ENCODE measurements at places on chromosomes 6 and 20. TPM values are rescaled to one million over a fixed set of nuclear protein-coding genes. Genes with fewer than 3 reads are reported as not detected.

The GSTA3 gene
- not detected for total RNA-seq

The GPR6 gene
- total RNA-seq: not detected

The SLC16A10 gene
- 4.2 TPM for total RNA-seq

The TDP2 gene
- 45.9 TPM for total RNA-seq

The EYS gene
- not detected for total RNA-seq

The C20orf202 gene
- 0.12 TPM for total RNA-seq

The SPATA2 gene
- total RNA-seq: 8.8 TPM

The CST4 gene
- not detected for total RNA-seq

The OVOL2 gene
- total RNA-seq: not detected

DNA sequence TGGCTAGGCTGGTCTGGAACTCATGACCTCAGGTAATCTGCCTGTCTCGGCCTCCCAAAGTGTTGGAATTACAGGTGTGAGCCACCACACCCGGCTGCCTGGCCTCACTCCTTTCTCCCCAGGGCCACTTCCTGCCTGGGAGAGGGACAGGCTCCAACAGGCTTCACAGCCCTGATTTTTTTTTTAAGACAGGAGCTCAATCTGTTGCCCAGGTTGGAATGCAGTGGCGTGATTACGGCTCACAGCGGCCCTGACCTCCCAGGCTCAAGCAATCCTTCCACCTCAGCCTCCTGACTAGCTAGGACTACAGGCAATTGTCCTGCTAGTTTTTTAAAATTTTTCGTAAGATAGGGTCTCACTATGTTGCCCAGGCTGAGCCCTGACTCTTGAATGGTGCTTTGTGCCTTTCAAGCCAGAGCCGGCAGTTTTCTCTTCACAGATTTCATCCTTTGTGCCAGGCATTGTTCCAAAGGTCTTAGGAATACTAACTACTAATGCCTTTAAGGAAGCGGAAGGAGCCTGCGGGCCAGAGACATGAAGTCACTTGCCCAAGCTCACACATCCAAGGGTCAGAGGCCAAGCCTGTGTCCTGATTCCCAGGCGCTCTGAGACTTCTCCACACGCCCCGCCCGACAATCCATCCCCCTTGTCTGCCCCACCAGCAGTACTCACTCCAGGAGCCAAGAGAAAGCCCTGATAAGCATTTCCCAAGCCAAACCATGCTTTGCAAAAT lies 19.2 kb downstream of the CAPN11 start:
- H3K27ac ChIP-seq: no peak overlapping the region
- H3K4me1 ChIP-seq: peaks cover 8% of the 10 kb centered on the region

GRCh38 chr20:40168981-40169620 lies 519.9 kb downstream of the MAFB start:
- peaks cover 2% of the 10 kb centered on the region for H3K27me3 ChIP-seq
- no peak overlapping the region for H3K4me3 ChIP-seq
- no peaks in the 10 kb centered on the region for H3K4me1 ChIP-seq
- H3K36me3 ChIP-seq: no peaks in the 10 kb centered on the region

DNA sequence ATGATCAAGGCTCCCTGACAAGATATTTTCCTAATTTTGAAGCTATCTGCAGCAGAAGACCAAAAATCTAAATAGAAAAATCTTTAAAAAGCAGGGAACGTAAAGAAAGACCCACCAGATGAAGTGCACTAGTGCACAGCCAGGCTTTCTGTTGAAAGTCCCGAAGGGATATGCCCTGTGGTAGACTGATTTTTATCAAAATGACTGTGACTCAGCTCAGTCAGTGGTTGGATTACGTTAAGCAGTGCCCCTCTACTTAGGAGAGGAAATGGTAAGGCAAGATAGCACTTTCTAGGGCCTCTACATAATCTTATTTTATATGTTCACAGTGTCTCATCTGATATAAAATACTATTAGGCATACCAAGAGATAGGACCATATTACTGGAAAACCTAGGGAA lies 123.4 kb upstream of the RAB32 start:
- H3K27ac ChIP-seq: no peak overlapping the region
- H3K4me3 ChIP-seq: no peak overlapping the region
- H3K36me3 ChIP-seq: no peaks in the 10 kb centered on the region
- no peaks in the 10 kb centered on the region for H3K27me3 ChIP-seq

DNA sequence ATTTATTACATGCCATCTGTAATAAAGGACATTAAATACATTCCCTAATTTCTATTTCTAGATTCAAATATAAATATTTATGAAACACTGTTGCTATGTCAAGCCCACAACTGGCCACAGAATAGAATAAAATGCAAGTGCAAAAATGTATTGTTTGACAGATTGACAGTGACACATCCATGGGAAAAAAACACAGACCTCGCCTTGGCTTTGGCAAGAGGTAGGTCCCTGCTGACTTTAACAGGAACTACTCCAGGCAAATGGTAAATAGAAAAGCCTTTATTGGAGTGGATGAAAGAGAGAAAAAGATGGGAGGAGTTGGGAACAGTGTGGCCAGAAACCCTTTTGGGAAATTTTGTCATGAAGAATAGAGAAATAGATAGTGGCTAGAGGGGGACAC lies 622.9 kb downstream of the UTRN start:
- no peaks in the 10 kb centered on the region for H3K36me3 ChIP-seq
- peaks cover 22% of the 10 kb centered on the region for H3K27me3 ChIP-seq
- no peak overlapping the region for H3K4me3 ChIP-seq
- H3K4me1 ChIP-seq: peaks cover 4% of the 10 kb centered on the region
- no peak overlapping the region for H3K27ac ChIP-seq

- H3K27me3 ChIP-seq: no peaks in the 10 kb centered on the region
- no peaks in the 10 kb centered on the region for H3K4me1 ChIP-seq
- DNase-seq: no peak
These were observed 128.1 kb downstream of the REV3L start for GRCh38 chr6:111354758-111355555.

DNA sequence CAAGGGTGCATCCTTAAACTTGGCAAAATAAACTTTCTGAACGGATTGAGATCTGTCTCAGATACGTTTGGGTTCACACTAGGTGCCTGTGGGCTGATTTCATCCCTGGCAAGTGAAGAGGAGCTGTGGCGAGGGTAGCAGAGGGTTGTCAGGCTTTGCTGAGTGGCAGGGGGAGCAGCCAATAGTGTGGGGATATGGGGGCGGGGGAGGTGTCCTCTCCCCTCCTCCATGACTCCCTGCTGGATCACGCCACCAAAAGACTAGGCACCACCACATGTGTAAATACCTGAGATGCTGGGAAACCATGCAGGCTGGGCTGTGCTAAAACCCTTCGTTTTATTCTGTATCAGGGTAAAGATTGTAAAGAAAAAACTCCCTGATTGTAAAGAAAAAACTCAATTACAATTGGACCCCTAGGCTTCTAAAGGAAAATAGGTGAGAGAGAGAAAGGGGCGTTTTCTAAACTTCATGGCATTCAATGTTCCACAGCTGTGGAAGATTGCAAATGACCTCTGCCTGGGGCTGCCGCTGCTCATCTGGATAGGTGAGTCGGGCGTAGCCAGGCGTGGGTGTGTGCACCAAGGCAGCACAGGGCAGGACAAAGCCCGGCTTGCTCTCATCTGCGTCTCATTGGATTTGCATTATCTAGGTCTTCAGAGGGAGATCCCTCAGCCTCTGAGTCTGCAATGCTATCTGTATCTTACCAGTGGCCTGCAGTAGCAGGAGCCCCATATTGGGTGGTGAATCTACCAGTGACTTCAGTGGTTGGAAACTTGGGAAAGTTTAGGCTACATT lies 26.9 kb upstream of the ADTRP start:
- H3K27ac ChIP-seq: peak overlapping the region; percentile 13
- DNase-seq: no peak
- peaks cover 18% of the 10 kb centered on the region for H3K4me1 ChIP-seq

GRCh38 chr6:133969285-133969920 lies 16.4 kb downstream of the TBPL1 start:
- peaks cover 18% of the 10 kb centered on the region for H3K4me1 ChIP-seq
- H3K4me3 ChIP-seq: peak overlapping the region; percentile 22
- peaks cover 2% of the 10 kb centered on the region for H3K36me3 ChIP-seq
- H3K27me3 ChIP-seq: no peaks in the 10 kb centered on the region
- H3K27ac ChIP-seq: no peak overlapping the region

DNA sequence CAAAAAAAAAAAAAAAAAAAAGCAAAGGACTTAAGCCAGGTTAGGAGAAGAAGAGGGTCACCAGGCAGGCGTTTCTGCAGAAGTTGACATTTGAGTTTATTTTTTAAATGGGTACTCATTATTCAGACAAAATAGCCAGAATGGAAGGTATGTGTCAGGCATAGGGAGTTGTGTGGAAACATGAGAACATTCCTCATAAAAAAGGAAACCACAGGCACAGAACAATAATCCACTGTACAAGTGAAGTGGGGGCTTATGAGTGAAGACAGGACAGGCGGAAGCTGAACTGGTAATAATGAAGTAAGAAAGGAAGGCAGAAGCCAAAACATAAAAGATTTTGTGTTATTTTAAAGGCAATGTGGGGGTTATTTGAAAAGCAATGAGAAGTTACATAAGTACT lies 104.6 kb downstream of the EPB41L2 start:
- H3K27me3 ChIP-seq: no peaks in the 10 kb centered on the region
- DNase-seq: no peak
- H3K27ac ChIP-seq: no peak overlapping the region
- no peaks in the 10 kb centered on the region for H3K4me1 ChIP-seq
- no peaks in the 10 kb centered on the region for H3K36me3 ChIP-seq
- H3K4me3 ChIP-seq: no peak overlapping the region

- H3K4me1 ChIP-seq: no peaks in the 10 kb centered on the region
- no peak overlapping the region for H3K4me3 ChIP-seq
- H3K27ac ChIP-seq: no peak overlapping the region
- no peaks in the 10 kb centered on the region for H3K36me3 ChIP-seq
- no peak for DNase-seq
- H3K27me3 ChIP-seq: no peaks in the 10 kb centered on the region
These were observed 79.8 kb upstream of the EYS start for GRCh38 chr6:65786815-65787214.

DNA sequence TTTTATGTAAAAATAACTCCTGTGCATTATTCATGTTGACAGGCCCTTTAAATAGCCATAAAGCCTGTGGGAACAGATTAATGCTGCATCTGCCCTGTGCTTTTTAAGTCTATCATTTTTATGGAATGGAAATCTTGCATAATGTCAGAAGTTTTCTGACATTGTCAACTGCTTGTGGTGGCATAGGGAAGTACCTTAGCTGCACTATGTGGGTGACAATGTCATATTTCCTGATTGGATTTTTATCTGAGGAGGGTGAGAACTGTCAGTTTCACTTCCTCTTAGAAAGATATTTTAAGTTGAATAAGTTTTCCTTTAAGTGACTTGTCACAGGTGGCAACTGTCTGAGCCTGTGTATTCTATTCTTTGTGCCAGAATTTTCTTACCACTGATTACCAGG lies 267.9 kb downstream of the PLCB1 start:
- H3K27ac ChIP-seq: no peak overlapping the region
- peaks cover 7% of the 10 kb centered on the region for H3K4me1 ChIP-seq
- no peak overlapping the region for H3K4me3 ChIP-seq
- H3K36me3 ChIP-seq: no peaks in the 10 kb centered on the region
- H3K27me3 ChIP-seq: peaks cover 3% of the 10 kb centered on the region
- peak; percentile 55 for DNase-seq

GRCh38 chr20:10812759-10813327 lies 139.0 kb upstream of the JAG1 start:
- H3K4me1 ChIP-seq: no peaks in the 10 kb centered on the region
- no peaks in the 10 kb centered on the region for H3K36me3 ChIP-seq
- H3K4me3 ChIP-seq: no peak overlapping the region

GRCh38 chr6:17417817-17418216 lies 24.4 kb downstream of the CAP2 start:
- H3K36me3 ChIP-seq: no peaks in the 10 kb centered on the region
- H3K27ac ChIP-seq: no peak overlapping the region
- no peak for DNase-seq
- peaks cover 2% of the 10 kb centered on the region for H3K27me3 ChIP-seq
- no peaks in the 10 kb centered on the region for H3K4me1 ChIP-seq

GRCh38 chr20:49288784-49289696 lies 11.2 kb upstream of the ZNFX1 start:
- no peak overlapping the region for H3K27ac ChIP-seq
- H3K36me3 ChIP-seq: peaks cover 92% of the 10 kb centered on the region
- DNase-seq: no peak

GRCh38 chr6:42099340-42100028 lies 42.9 kb downstream of the C6orf132 start:
- H3K27me3 ChIP-seq: no peaks in the 10 kb centered on the region
- DNase-seq: peak; percentile 65
- H3K4me1 ChIP-seq: peaks cover 37% of the 10 kb centered on the region
- H3K4me3 ChIP-seq: peak overlapping the region; percentile 61
- H3K36me3 ChIP-seq: no peaks in the 10 kb centered on the region
- H3K27ac ChIP-seq: peak overlapping the region; percentile 86

DNA sequence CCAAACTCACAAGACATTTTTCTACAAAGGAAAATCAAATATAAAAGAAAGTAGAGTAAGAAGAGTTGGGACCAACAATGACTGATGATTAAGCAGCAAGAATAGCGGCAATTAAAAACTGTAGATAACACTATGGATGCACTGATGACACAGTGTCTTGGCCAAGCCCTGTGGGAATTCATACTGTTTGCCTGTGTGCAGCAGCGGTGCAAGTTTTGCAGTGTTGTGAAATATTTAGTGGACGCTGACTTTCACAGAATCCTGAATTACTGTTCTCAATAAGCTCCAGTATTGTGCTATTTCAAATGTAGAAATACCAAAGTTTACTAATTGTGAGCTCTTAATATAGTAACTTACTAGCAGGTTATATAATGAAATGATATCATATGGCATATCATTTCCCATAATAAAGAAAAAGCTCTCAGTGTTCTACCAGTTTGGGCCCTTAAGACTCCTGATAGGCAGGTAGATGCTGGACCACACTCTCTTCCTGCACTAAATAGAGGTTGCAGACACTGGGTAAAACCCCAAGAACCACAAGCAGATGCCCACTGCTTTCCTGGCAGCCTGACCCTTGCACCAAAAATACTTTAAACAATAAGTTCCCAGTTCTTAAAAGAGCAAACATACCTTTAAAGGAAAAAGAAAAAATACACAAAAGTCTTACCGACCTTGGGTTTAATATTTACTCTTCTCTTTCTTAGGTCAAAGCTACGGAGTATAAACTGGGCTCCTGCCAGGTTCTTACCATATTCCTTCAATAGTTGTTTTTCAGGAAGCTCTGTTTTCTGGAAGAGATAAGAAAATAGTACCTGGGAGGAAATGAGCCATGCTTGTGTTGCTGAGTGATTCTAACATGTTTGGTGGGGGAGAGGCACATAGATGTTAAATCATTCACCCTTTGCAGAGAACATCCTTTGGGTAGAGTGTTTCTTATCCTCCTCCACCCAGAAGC lies 41.6 kb downstream of the ANKEF1 start:
- H3K27ac ChIP-seq: no peak overlapping the region
- peaks cover 1% of the 10 kb centered on the region for H3K27me3 ChIP-seq
- H3K4me1 ChIP-seq: no peaks in the 10 kb centered on the region

DNA sequence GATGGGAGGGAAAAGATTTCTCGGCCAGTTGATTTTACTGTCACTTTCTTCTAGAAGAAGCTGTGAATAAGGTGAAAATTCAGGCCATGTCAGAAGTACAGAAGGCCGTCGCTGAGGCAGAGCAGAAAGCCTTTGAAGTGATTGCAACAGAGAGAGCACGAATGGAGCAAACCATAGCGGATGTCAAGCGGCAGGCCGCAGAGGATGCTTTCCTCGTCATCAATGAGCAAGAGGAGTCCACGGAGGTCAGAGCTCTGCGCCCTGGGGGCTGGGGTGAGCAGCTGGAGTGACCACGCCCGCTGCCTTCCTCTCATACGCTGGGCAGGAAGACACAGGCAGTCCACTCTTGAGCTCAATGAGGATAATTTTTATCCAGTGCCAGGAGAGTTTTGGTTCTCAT lies 21.8 kb upstream of the C20orf144 start:
- DNase-seq: no peak
- no peak overlapping the region for H3K4me3 ChIP-seq
- no peaks in the 10 kb centered on the region for H3K27me3 ChIP-seq
- peaks cover 14% of the 10 kb centered on the region for H3K36me3 ChIP-seq

Measured in activated CD4-positive, alpha-beta T cell treated with anti-CD3 and anti-CD28 coated beads, Interleukin-2, amount 10 ng/mL, durations not matched to agents 24 days and 14 days (primary cell).